GM20000 (cell line): ENCODE measurements at places on chromosomes 2 and 18.

DNA sequence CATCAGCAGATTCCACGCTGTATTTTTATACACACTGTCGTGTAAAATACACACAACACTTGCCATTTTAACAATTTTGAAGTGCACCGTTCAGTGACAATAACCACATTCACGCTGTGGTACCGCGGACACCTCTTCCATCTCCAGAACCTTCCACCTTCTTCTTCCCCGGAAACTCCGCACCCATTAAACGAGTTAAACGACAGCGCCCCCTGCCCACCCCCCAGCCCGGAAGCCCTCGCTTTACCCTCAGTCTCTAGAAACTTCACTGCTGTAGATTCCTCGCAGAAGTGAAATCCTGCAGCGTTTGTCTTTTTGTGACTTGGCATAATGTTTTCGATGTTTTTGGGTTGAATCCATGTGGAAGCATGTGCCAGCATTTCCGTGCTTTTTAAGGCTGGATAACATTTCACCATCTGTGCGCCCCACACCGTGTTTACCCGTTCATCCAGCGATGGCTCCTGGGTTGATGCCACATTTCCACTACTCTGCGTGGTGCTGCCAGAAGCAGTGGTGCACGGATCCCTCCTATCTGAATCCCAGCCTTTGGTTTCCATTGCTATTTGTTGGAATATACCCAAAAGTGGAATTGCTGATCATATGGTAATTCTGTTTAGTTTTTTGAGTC is 32.0 kb upstream of the TMEM18 start:
- DNase-seq: no peak

DNA sequence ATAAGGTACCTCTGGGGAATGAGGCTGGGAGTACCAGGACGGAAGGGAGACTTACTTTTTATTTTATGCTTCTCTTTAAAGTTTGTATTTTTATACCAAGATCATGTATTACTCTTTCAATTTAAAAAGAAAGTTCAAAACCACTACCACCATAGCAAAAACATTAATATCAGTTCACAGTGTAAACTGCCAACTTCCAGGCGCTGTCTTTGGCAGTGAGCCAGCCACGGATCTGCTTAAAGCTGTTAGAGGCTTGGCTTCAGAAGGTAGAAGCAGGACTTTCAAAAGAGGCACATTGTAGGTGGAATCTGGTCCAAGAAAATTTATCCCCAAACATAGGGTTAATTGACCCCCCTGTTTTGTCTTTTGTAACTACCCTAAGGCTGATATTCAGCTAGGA is 74.8 kb downstream of the B3GNT2 start:
- DNase-seq: no peak

DNA sequence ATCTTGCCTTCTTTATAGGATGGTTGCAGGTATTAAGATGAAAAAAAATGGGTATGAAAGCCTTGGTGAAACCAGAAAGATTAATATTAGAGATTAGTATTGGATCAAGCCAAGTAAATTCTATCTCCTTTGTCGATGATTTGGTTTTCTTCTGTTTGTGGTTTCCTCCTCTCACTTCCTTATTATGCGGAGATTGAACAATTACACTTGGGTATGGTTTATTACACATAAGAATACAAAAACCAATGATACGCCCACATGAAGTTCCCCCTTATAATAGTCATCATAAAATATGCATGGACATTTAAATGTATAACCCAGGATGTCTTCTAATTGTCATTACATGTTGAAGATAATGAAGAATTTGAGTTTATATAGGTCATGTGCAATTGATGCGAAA is 4.9 kb downstream of the LTBP1 start:
- DNase-seq: no peak

DNA sequence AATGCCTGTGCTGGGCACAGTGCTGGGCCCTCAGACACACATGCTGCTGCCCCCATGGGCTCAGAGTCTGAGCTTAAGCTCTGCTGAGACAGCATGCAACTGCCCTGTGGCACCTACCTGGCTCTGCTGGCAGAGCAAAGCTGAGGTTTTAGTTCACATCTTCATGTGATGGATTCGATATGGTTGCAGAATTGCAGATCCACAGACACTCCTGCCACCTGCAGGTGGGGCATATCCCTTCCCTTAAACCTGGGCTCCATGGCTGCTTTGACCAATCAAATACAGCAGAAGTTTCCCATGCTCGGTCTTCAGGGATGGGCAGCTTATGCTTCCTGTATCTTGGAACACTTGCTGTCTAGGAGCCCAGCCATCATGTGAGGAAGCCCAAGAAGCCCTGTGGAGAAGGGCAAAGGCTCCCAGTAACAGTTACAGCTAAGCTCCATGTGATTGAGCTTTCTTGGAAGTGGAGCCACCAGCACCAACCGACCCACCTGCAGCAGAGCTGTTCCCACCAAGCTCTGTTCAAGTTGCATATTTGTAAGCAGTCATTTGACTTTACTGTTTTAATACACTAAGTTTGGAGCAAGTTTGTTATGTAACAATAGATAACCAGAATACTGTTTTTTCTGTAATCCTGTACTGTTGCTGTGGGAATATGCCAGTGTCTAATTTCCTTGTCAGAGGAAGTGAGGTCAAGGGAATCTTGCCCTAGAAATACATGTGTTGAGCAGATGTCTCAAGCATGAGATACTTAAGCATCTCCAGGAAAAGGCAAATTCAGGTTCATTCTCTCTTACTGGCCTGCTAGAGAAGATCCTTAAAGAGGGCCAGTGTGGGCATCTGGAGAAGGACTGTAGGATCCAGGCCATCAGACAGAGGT is 79.3 kb downstream of the SH3RF3 start:
- no peak for DNase-seq

GRCh38 chr2:128169497-128169896 is 78.5 kb downstream of the UGGT1 start:
- DNase-seq: no peak

- DNase-seq: no peak
These were observed 12.3 kb upstream of the SEMA4C start for GRCh38 chr2:96882230-96882629.

DNA sequence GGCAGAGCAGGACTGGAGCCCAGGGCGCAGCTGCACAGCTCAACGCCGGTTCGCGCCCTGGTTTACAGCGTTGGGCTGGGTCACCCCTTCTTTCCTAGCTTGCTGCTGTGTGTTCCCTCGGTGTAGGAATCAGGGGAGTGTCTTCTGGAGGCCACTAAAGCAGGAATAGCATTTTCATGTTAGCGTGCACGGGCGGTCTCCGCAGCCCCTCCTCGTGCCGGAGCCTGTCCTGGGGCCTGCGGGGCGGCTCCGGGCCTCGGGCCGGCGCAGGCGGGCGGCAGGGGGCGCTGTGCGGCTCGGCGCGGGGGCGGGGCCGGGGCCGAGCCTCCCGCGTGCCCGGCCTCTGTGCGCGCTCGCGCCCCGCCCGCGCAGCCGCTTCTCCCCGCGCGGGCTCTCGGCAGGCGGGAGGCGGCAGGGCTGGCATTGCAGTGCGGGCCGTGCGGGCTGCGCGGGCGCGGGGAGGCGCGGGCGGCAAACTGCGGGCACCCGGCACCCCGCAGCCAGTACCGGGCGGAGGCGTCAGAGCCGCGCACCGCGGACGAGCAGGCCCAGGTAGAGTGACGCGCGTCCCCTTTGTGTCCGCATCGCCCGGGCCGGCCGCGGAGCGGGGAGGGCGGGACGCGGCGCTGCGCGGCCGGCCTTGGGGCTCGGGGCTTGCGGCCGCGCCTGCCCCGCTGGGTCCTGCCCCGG is at the start of gene RNF144A:
RNF144A (plus strand) TSS at position 342 of the 690 bp plus-strand sequence. CDS start 79,515 bp downstream, outside the sequence.
- peak; percentile 95 for DNase-seq

DNA sequence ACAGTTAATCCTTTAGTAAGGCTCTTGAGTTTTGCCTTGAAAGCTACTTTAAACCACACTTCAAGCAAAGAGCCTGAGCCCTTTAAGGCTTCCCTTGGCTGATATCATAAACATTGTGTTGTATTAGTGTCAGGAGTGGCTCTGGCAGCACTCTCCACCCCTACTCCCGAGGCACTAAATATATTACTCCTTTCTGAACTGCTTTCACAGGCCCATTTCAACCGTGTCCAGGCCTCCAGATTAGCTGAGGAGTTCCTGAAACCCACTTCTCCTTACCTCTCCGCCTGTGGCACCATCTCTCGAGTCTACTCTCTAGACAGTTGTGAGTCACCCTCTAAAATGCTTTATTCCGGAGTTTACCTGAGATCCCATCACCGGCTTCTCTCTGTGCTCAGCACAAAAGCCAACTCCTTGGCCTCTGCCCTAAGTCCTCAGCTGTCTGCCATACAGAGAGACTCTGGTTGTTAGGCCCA is 14.4 kb upstream of the STON1 start:
- no peak for DNase-seq

GRCh38 chr18:44900627-44901026 is 219.9 kb downstream of the SETBP1 start:
- DNase-seq: no peak

DNA sequence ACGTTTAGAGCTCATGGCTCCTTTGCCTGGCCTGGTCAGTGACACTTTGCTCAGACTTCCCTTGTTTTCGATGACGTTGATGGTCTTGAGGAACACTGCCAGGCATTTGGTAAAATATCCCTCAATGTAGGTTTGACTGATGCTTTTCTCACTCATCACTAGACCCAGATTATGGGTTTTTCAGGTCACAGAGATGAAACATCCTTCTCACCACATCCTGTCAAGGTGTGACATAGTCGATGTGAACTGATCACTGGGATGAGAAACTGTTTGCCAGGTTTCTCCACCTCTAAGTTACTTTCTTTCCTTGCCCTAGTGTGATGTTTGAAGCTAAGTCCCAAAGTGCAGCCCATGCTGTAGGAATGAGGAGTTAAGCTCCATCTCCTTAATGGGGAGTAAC is 81.5 kb downstream of the AFF3 start:
- no peak for DNase-seq

DNA sequence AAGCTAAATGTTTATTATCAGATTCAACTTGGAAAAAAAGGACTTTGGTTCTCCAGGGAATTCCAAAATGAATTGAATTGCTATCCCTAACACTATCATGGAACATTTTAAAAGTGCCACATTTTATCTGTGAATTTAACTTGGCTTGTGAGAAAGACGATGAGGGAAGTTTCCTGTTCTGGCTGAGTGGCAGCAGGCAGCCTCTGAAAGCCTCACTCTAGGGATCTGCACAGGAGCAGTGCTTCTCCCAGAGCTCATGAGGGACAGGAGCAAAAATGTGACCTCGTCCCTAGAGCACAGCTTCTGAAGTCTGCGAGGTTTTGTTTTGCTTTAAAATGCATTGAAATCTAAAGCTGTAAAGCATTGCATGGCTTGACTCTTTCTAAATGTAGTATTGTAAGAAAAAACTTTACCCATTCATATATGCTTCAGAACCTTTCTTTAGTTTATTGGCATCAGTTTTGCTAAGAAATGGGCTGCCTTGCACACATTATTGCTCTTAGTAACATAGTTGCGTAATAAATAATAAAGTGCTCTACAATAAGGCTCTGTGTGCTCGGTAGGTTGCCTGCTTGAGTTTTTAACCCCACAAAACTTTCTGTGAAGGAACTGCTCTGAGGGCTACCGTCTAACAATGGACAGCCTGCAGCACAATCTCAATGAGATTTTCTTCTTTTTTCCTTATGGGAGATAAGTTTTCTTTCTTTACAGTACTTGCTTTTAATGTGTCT is 136.2 kb upstream of the CDCA7 start:
- DNase-seq: no peak

DNA sequence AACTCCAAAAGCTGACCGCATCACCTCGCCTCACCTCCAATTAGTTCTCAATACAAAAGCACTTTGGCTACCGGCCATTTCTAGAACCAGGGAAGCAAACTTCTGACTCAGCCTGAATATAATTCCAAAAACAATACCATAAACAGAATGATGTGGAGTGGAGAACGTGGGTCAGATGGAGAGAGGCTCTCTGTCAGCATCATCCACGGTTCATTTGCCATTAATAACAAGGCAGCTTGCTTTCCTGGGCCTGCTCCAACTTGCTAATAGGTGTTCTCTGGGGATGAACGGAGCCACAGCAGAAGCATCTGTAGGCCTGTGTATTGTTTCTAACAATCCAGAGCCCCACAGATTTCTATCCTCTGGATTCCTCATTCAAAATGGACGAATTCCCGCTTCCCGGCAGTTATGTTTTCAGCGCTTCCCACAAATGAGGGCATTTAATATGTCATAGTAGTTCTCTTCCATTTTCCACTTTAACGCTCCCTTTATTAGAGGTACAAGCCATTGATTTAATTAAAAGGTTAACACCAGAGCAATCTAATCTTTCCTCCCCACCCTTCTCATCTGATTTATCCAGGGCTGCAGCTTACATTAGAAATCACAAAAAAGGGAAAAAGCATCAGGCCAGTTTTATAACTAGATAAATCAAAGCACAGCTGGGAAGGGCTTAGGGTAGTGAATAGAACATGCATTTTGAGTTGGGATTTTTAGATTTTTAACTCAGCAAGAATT is 23.2 kb upstream of the CNTNAP5 start:
- no peak for DNase-seq
